Kidney capillary endothelial cell (primary cell): ENCODE measurements at places on chromosomes 2 and 18.

DNA sequence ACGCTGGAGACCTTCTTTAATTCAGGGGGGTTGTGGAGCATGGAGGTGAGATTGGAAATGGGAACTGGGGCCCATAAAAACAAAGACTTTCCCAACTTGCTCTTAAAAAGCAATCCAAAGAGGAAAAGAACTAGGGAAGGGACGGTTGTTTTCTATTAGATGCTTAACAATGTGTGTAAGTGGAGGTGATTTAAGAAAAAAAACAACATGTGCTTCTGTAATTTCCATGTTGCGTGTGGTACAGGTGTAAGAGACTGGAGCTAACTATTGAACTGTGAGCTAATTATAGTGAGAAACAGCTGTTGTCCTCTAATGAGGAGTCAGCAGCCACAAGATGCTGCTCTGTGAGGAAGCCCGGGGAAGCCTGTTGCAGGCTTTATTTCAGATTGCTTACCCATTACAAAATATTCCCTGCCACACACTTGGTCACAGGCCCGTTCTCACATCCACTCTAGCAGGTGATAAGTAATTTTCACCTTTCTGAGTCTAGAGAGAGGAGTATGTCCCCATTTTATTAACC lies 280.6 kb upstream of the PARD3B start:
- DNase-seq = no peak

- no peak for DNase-seq
Measured at GRCh38 chr2:53021828-53022227, 745.8 kb upstream of the CHAC2 start.

- no peak for DNase-seq
Measured at GRCh38 chr2:232970051-232970450, 43.0 kb downstream of the NGEF start.

DNA sequence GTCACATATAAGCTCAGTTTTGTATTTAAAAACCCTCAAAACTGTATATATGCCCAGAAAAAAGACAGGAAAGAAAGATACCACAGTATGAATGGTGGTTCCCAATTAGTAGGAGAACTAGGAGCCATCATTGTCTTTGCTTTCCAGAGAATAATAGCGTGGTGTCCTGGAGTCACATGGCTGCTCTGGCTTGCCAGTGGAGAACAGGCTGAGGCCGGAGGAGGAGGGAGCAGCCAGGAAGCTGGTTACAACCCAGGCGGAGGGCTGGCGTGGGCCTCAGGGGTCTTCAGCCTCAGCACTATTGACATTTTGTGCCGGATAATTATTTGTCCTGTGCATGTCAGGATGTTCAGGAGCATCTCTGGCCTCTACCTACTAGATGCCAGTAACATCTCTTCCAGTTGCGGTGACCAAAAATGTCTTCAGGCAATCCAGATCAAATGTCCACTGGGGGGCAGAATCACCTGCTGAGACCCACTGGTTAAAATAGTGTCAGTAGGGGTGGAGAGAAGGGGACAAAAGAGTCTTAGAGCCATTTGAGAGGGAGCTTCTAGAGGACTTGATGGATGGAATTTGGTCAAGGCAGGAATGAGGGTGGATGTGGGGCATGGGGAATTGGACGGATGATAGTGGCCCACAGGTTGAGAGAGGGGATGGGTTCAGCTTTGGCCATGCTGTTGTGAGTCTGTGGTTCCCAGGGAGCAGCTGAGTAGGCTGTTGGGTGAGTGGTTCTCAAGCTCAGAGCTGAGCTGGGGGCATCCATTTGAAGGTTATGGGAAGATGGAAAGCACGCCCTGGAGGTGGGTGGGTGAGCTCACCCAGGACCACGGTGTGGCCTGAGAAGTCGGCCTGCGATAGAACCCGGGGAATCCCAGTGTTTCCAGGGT lies 144.9 kb downstream of the AGAP1 start:
- DNase-seq = no peak

GRCh38 chr2:64629329-64629781 lies 24.4 kb downstream of the SERTAD2 start:
- DNase-seq = no peak
